ENCODE measurements at places on chromosomes 16 and 17. TPM values are rescaled to one million over a fixed set of nuclear protein-coding genes. Genes with fewer than 3 reads are reported as not detected.

Gene HS3ST3A1
- 4.2 TPM for total RNA-seq

DNA sequence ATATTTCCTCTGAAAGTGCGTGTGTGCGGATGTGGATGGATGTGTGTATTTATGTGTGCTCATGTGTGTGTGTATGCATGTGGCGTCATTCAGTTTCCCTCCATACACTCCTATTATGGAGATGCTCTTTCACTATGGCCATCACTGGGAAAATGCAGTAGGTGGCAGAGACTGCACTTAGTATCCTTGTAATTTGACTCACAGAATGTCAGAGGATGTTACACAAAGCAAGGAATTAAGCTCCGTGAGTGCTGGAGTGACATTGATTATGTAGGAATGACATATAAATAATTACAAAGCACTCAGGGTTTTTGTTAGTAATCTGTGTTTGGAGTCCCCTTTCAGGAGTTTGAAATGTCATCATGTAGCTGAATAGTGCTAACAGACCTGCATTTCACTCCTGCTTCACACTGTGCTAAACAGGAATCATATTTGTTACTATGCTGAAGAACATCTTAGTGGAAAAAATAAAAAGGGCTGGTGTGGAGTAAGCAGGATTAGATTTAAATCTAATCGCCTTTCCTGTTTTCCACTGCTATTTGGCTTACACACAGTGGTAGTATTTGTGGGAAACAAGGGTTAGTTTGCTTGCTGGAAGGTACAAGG lies 59.6 kb downstream of the HS3ST4 start:
- DNase-seq, result no peak
- no peak overlapping the region for H3K27ac ChIP-seq
- H3K36me3 ChIP-seq, result no peaks in the 10 kb centered on the region
- no peaks in the 10 kb centered on the region for H3K27me3 ChIP-seq
- no peak overlapping the region for H3K4me3 ChIP-seq
- no peaks in the 10 kb centered on the region for H3K4me1 ChIP-seq

GRCh38 chr17:5557485-5557884 lies 26.8 kb downstream of the NLRP1 start:
- no peak overlapping the region for H3K4me3 ChIP-seq
- no peaks in the 10 kb centered on the region for H3K4me1 ChIP-seq
- no peak overlapping the region for H3K27ac ChIP-seq

DNA sequence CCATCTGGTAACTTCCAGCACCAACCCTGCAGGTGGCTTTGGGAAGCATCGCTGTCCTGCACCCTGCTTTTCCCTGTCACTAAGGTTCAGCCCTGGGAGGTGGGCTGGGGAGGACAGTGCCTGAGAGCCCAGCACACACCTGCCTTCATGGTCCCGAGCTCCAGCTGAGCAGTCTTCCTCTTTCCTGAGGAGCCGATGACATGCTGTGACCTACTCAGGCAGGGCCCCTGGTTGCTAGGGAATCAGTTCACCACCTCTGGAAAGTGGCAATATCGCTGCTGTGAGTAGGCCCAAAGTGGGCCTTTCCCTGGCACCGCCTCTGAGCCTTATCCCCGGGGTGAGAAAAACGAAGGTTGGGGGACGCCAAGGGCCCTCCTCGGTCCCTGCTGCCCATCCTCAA lies 17.9 kb downstream of the ST3GAL2 start:
- peaks cover 41% of the 10 kb centered on the region for H3K4me1 ChIP-seq
- DNase-seq, result no peak
- no peak overlapping the region for H3K4me3 ChIP-seq
- no peak overlapping the region for H3K27ac ChIP-seq
- H3K36me3 ChIP-seq, result no peaks in the 10 kb centered on the region
- H3K27me3 ChIP-seq, result no peaks in the 10 kb centered on the region

GRCh38 chr16:12961626-12962025 lies 60.2 kb downstream of the SHISA9 start:
- H3K27ac ChIP-seq, result no peak overlapping the region
- DNase-seq, result no peak
- no peak overlapping the region for H3K4me3 ChIP-seq

DNA sequence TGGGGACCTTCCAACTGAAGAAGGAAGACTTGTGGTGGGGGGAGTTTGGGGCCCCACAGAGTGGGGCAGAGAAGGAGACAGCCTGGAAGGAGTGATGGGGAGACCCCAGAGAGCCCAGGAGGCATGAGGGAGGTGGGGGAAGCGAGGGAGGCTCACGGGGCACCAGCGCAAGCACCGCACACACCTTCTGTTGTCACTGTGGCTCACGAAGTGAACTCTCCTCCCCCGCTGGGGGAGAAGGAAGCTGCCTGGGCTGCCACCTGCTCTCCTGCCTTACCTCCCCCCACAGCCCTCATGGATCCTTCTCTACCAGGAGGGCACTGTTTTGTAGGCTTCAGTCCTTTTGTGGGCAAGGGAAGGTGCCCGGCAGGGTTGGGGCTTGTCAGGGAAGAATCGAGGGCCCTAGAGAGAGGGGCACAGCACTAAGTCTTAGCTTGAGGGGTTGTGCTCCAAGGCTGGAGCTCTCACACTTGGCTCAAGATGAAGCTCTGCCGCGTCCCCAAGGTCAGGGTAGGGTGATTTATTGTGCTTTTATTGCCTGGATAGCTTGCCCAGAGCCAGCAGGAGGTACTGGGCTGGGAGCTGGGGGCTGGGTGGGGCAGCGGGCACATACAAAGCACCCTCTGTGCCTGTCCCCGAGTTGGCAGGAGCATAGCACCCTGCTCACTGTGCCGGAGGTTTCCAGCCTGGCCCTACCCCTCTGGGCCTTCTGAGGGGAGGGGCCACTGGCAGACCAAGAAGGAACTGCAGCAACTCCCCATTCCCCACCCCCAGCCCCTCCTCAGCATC lies 4.6 kb upstream of the STARD3 start:
- DNase-seq, result no peak
- H3K36me3 ChIP-seq, result no peaks in the 10 kb centered on the region
- no peak overlapping the region for H3K27ac ChIP-seq
- peaks cover 2% of the 10 kb centered on the region for H3K27me3 ChIP-seq
- H3K4me1 ChIP-seq, result peaks cover 6% of the 10 kb centered on the region
- no peak overlapping the region for H3K4me3 ChIP-seq
